Endothelial cell (in vitro differentiated cells): ENCODE measurements at places on chromosomes 4 and X. TPM values are rescaled to one million over a fixed set of nuclear protein-coding genes. Genes with fewer than 3 reads are reported as not detected.

The SLC9B1 gene
- total RNA-seq: 1.6 TPM

The MID1 gene
- 61.8 TPM for total RNA-seq

The MAGEA10 gene
- total RNA-seq: not detected

The SERPINA7 gene
- not detected for total RNA-seq

The SORBS2 gene
- 20.0 TPM for total RNA-seq

DNA sequence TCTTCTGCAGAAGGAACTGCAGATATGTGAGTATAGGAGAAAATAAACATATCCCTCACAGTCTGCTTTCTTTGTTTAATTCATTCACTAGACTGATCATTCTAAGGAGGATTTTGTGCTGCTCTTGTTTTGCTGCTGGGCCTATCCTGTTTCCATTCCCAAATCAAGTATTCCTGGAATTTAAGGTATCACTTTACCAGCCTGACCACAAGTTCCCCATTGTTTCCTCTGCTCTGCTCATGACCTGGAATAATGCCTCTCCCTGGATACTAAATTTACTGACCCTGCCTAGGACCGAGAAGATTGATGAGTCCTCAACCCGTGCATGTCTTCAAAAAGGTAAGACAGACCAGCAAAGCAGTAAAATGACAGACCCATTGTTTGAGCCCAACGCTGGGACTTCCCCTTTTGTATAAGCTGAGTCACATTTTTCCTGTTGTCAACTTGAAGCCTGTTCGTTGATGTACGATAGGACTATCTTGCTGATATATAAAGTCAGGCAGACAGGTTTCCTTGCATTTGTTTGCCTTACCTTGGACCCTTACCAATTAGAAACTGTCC, 85.5 kb upstream of the TET2 start:
- no peaks in the 10 kb centered on the region for H3K36me3 ChIP-seq
- peak overlapping the region; percentile 74 for H3K27ac ChIP-seq
- no peak overlapping the region for H3K4me3 ChIP-seq
- H3K4me1 ChIP-seq: peaks cover 14% of the 10 kb centered on the region
- H3K27me3 ChIP-seq: peaks cover 4% of the 10 kb centered on the region

GRCh38 chr4:98781641-98782357, 123.4 kb upstream of the TSPAN5 start:
- H3K27me3 ChIP-seq: peaks cover 2% of the 10 kb centered on the region
- no peaks in the 10 kb centered on the region for H3K36me3 ChIP-seq
- H3K4me3 ChIP-seq: no peak overlapping the region
- H3K4me1 ChIP-seq: peaks cover under 1% of the 10 kb centered on the region

DNA sequence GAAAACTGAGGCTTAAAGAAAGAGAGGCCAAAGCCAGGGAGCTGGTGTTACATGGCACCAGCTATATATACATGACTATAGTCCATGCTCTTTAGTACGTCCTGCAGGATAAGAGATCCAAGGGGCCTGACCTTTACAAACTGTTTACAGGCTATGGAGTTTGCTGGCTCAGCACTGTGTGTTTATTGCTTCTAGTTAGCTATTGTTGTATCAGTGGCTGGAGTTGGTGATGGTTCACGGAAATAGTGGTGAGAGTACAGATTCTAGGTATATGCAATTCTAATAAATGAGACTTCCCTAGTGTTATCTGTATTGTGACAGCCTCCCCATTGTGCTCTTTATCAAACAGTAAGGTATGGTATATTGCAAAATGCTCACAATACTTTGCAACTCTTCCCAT, 46.5 kb downstream of the REPS2 start:
- no peak for DNase-seq
- no peaks in the 10 kb centered on the region for H3K27me3 ChIP-seq
- H3K27ac ChIP-seq: no peak overlapping the region
- H3K4me3 ChIP-seq: no peak overlapping the region

DNA sequence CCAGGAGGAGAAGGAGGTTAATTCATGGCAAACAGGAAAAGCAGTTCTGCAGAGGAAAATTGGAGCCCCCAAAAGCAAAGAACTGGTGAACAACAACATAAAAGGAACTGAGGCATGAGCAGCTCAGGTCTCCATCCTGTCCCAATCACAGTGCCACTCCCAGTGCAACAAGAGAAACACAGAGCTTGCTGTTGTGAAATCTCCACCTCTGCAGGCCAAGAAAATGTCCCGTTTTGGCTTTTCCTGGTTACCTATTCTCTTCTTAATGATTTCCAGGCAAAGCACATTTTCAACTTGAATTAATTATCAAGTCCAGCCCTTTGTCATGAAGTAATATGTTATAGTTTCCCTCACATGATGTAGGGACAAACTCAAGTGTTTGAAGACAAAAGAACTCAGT, 778 bp downstream of the C1QTNF7 start:
- no peaks in the 10 kb centered on the region for H3K27me3 ChIP-seq
- no peak overlapping the region for H3K4me3 ChIP-seq
- DNase-seq: no peak
- H3K27ac ChIP-seq: no peak overlapping the region
- H3K4me1 ChIP-seq: peaks cover 6% of the 10 kb centered on the region

GRCh38 chrX:135985973-135986310, 707 bp downstream of the SLC9A6 start:
- peaks cover 5% of the 10 kb centered on the region for H3K27me3 ChIP-seq
- no peak for DNase-seq
- peaks cover 34% of the 10 kb centered on the region for H3K4me1 ChIP-seq
- no peaks in the 10 kb centered on the region for H3K36me3 ChIP-seq
- H3K4me3 ChIP-seq: peak overlapping the region; percentile 92
- H3K27ac ChIP-seq: no peak overlapping the region

GRCh38 chr4:1981251-1982058, 27.3 kb downstream of the NELFA start:
- no peaks in the 10 kb centered on the region for H3K4me1 ChIP-seq
- H3K27ac ChIP-seq: peak overlapping the region; percentile 31
- DNase-seq: no peak
- H3K27me3 ChIP-seq: peaks cover 4% of the 10 kb centered on the region

- no peak for DNase-seq
- H3K27ac ChIP-seq: no peak overlapping the region
- no peaks in the 10 kb centered on the region for H3K36me3 ChIP-seq
- H3K4me3 ChIP-seq: no peak overlapping the region
Observed at GRCh38 chr4:86329431-86329830, 30.4 kb downstream of the MAPK10 start.

DNA sequence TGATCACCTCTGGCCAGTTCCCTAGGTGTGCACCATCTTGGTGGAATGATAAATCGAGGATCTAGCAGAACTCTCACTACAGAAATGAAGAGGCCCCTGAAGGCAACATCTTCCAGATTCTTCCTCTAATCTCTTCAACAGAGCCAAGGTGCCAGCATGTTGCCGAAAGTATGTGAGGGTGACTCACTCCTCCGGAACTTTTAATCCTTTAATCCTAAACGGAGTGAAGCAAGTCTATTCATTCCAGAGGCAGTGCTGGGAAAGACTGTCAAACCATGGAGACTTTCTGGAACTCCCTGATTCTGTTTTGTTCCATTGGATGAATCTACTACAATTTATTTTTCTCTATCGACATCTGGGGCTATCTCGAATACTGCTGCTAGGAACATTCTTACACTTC, 68.7 kb downstream of the SUPT20HL2 start:
- H3K4me1 ChIP-seq: peaks cover 14% of the 10 kb centered on the region
- no peaks in the 10 kb centered on the region for H3K36me3 ChIP-seq
- H3K27ac ChIP-seq: no peak overlapping the region
- no peak for DNase-seq
- H3K27me3 ChIP-seq: no peaks in the 10 kb centered on the region

DNA sequence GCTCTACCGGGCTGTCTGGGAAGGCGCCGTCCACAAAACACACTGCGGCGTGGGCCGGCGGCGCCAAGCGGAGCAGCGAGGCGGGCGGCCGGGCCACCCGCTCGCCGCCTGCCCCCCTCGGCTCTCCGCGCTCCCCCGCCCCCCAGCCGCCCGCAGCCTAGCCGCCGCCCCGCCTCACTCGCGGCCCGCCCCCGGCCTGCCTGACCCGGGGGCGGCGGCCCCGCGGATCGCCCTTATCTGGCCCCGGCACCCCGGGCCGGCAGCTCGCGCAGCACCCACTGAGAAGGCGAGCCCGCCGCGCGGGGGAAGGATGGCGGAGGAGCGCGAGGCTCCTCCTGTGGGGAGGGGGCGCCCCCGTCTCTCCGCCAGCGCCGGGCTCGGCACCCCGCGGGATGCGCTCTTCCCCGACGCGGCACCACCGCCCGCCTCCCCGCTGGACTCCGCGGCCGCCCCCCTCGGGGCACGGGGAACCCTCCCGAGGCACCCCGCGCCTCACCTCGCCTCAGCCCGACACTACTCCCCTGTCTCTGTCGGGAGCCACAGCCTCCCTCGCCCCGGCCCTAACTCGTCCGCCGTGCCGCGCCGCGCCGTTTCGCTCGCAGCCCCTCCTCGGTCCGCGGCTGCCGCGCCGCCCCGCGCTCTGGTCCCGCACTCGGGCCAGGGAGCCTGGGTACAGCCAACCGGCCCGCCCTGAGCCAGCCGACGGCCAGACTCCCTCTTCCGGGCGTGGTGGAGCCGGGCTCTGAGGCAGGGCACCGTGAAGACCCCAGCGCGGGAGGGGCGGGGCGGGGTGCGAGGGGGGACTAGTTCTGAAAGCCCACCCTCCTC, 566 bp downstream of the ATP11C start:
- peak overlapping the region; percentile 92 for H3K4me3 ChIP-seq
- no peak overlapping the region for H3K27ac ChIP-seq
- DNase-seq: peak; percentile 49
- H3K4me1 ChIP-seq: peaks cover 15% of the 10 kb centered on the region
- no peaks in the 10 kb centered on the region for H3K36me3 ChIP-seq

DNA sequence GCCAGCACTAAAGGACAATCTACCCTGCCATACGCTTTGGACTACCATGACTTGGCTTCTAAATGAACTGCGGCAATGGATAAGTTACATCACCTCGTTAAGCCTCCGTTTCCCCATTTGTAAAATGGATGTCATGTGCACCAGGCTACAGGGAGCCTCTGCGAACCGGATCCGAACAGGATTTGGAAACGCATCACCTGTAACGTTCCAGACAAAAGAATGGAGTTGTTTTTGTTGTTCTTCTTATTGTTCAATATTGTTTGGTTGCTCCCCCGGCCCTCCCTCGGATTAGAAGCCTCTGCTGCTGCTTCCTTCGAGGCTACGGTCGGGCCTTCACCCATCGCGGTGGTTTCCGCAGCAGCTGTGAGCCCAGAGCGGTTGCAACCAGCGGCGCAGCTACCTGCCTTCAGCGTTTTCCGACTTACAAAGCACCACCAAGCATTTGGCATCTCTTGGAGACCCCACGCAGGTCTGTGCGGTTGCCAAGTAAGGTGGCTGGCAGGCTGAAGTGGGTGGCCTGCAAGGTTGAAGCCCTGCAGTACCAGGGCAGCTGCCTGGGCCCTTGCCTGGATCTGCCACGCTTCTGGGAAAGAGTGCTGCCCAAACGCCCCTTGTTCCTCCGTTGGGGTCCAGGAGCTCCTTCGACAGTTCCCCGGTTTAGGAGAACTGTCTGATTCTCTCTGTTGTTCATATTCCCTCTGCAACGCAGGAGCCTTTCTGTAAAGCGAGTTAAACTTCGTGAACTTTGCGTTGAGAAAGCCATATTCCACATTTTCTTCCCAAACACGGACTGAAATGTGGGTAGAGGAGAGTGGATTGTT, 7.1 kb downstream of the NKX3-2 start:
- H3K27me3 ChIP-seq: peaks cover 11% of the 10 kb centered on the region
- peaks cover 15% of the 10 kb centered on the region for H3K36me3 ChIP-seq
- no peak overlapping the region for H3K4me3 ChIP-seq
- H3K27ac ChIP-seq: no peak overlapping the region
- no peak for DNase-seq
- H3K4me1 ChIP-seq: peaks cover 15% of the 10 kb centered on the region

GRCh38 chr4:54015423-54016030, 48.9 kb downstream of the CHIC2 start:
- H3K4me1 ChIP-seq: peaks cover 2% of the 10 kb centered on the region
- no peak overlapping the region for H3K27ac ChIP-seq
- H3K27me3 ChIP-seq: no peaks in the 10 kb centered on the region
- no peak for DNase-seq
- peaks cover 1% of the 10 kb centered on the region for H3K36me3 ChIP-seq

- no peak overlapping the region for H3K27ac ChIP-seq
- no peaks in the 10 kb centered on the region for H3K27me3 ChIP-seq
- no peak for DNase-seq
Observed at GRCh38 chrX:44228621-44229020, 114.9 kb downstream of the EFHC2 start.
